ENCODE measurements at places on chromosomes 4 and X.

DNA sequence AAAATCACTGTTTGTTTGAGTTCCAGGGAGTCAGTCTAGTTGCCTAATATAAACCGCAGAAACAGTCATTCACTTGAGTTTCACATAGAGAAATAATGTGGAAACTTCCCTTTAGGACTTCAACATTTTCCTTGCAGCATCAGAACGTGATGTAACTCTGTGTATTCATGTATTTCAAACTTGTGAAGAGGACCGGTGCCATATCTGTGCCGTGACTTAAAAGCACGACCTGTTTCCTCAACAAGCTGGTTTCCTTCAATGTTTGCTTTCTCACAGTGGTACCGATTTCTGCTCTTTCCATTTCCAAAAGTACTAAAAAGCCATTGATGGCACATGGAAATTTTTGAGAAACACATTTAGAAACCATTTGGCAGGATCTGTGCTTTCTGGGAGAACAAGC is 166.6 kb upstream of the RAPGEF2 start:
- no peak for DNase-seq

DNA sequence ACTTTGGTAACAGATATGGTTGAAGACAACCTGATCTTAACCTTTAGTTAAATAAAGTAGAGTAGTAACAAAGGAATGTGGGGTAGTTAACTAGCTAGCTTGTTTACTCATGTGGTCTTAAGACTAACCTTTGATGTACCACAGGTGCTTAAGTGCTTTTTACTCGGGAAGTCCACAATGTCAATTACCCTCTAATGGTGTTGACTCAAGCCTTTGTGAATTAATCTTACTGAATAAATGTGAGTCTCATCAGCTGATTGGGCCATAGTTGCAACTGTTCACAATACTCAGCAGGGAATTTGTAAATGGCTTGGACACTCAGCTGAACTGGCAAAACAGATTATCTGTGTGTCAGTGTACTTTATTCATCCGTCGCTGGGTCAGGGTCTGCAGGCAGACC is 119.0 kb upstream of the UGT8 start:
- no peak for DNase-seq

DNA sequence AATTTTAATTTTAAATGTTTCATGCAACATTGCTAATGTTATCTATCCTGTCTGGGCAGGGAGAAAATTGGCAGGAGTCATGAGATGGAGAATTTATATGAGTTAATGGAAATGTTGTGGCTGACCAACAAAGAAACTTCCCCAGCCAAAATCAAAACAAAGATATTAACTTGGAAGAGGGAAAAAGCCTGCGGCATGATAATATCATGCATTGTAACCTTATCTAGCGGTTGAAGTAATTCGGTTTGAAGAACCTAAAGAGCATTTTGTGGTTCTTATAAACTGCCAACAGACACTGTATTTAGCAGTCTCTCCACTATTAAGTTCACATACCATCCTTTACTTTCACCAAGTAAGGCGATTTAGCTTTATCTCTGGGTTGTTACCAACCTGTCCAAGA is 42.3 kb downstream of the DKK2 start:
- DNase-seq: no peak

DNA sequence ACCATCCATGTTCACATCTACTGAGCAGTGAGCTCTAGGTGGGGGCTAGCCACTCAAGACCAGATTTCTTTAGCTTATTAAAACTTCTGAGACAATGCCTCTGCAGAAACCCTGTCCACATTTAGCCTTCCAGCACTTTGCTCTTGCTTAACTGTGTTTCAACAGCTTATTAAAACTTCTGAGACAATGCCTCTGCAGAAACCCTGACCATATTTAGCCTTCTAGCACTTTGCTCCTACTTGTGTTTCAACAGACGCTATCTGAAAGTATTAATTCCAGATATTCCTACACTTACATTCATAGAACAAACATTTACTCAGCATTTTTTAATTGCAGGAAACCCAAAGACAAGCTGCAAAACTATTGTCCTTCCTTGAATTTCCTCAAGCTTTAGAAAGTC is 91.9 kb downstream of the SEL1L3 start:
- no peak for DNase-seq

DNA sequence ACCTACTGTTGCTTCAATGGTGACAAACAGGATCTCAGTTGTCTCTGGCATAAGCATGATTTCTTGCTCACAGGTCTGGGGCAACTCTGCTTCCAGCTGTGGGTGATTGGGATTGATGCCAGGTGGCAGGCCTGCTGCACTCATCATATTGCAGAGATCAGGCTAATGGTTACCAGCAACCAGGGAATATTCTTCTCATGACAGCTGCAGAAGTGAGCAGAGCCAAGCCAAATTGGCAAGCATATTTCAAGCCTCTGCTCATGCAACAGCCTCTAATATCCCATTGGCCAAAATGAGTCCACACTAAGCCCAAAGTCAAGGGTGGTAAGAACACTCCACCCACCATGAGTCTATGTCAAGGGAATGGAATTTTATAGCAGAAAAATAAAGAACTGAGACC is 26.7 kb upstream of the TBC1D19 start:
- no peak for DNase-seq

- no peak for DNase-seq
These were observed 620.2 kb upstream of the INTU start for GRCh38 chr4:127012549-127012948.

DNA sequence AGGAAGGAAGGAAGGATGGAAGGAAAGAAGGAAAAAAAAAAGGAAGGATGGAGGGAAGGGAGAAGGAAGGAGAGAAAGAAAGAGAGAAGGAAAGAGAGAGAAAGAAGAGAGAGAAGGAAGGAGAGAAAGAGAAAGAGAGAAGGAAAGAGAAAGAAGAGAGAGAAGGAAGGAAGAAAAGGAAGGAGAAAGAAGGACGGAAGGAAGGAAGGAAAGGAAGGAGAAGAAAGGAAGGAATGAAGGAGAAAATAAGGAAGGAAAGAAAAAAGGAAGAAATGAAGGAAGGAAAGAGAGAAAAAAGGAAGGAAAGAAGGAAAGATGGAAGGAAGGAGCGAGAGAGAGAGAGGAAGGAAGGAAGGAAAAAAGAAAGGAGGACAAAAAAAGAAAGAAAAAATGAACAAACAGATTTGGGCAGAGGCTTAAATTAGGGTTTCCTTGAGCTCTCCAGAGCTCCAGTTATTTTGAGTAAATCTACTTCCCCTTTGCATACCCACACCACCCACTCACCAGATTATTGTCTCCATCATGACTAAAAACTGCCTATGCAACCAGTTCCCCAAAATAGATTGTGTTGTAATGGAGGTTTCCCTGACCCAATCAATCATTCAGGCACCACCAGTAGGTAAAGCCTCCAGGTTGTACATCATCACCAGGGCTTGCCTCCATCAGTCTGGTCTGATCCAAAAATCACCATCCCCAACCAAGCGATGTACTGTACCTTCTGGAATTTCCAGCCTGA is 1722.9 kb upstream of the PCDH10 start:
- DNase-seq: no peak

GRCh38 chr4:110850461-110851442 is 227.9 kb upstream of the PITX2 start:
- DNase-seq: no peak
